Activated naive CD4-positive, alpha-beta T cell treated with anti-CD3 and anti-CD28 coated beads, Interleukin-2, amount 50 U/mL, for 16 hours (primary cell): ENCODE measurements at places on chromosomes 4 and X.

DNA sequence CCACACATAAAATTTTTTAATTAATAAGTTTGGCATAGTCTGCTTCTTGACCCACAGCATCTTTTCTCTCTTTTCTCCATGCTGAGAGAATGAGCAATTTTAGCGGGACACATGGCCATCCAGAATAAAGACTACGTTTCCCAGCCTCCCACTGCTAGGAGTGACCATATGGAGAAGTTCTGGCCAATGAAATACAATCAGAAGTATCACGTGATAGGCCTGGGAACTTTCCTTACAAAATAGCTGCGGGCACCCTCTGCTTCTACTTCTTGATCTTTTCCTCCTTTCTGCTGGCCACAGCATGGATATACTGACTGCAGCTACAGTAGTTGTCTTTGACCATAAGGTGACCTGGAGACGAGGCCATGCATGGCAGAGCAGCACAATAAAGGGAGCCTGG, 348.0 kb downstream of the BCOR start:
- no peak for DNase-seq

DNA sequence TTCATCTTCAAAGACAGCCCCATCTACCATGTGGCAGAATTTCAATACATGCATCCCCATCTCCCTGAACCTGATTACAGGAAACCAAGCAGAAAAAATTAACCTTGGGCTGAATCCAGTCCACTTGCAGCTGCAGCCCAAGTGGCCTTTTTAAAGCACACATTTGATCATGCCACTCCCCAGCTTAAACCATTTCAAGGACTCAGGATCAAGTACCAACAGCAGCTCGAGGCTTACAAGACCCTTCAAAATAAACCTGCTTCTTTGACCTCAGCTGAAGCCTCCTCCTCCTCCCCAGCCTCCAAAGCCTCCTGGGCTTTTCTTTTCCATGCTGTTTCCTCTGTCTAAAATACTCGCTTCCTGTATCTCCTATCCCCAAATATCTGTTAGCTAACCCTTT, 50.7 kb upstream of the KIT start:
- DNase-seq, result no peak

GRCh38 chr4:64617800-64618199, 208.6 kb upstream of the TECRL start:
- no peak for DNase-seq

DNA sequence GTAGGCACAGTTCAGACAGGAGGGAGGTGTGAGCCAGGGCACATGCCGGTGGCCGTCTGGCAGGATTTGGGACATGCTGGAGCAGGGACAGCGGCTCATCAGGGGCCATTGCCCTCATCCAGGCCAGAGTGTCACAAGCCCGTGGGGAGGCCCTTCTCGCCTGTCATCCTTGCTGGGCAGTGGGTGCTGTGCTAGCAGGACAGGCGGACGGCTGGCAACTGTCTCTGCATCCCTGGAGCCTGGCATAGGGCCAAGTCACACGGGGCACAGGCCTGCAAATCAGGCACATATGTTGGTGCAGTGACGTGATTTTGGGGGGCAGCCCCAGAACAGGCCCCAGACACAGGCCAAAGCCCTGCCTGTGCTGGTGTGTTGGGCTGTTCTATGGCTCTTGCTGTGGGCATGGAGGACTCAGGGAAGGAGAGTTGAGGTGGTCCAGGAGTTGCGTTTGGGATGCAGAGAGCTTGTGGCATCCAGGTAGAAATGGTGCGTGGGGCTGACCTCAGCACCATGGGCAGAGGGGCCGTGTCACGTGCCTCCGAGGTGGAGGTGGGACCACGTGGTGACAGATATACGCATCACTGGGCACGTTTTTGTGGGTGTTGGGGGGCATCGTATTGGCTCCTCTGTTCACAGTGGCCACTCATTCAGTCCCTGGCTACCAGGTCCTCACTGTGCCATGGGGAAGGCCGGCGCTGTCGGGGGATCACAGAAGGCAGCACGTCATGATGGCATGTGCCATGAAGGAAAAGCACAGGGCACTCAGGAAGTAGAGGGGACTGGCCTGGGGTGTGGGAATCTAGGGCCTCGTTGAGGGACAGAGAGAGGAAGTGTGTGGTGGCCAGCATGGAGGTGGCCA, 14.6 kb upstream of the MSANTD1 start:
- no peak for DNase-seq

- no peak for DNase-seq
Measured at GRCh38 chr4:4386296-4386735, 586 bp upstream of the NSG1 start.

- peak; percentile 20 for DNase-seq
Measured at GRCh38 chr4:80073473-80074008, 512 bp upstream of the ANTXR2 start.

DNA sequence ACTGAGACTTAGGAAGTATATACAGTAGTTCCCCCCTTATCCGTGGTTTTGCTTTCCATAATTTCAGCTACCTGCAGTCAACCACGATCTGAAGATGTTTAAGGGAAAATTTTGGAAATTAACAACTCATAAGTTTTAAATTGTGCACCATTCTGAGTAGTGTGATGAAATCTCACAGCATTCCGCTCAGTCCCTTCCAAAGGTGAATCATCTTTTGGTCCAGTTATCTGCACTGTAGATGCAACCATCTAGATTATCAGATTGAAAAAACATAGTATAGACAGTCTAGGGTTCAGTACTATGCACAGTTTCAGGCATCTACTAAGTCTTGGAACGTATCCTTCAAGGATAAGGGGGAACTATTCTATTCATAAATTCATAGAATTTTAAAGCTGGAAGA, 109.0 kb downstream of the ANXA3 start:
- no peak for DNase-seq

- no peak for DNase-seq
Measured at GRCh38 chrX:54043056-54043455, 1.2 kb downstream of the PHF8 start.

- DNase-seq, result no peak
Measured at GRCh38 chrX:78315745-78316144, 11.7 kb downstream of the CYSLTR1 start.

- no peak for DNase-seq
Measured at GRCh38 chr4:103498161-103499070, 221.4 kb downstream of the TACR3 start.

- no peak for DNase-seq
Measured at GRCh38 chr4:184843984-184844554, 18.3 kb upstream of the ACSL1 start.

- DNase-seq, result no peak
Measured at GRCh38 chrX:17552044-17552650, 177.1 kb downstream of the NHS start.

- no peak for DNase-seq
Measured at GRCh38 chrX:22139822-22140221, 107.7 kb downstream of the PHEX start.

GRCh38 chr4:17613761-17614415, 553 bp upstream of the MED28 start:
- peak; percentile 16 for DNase-seq

- DNase-seq, result no peak
Measured at GRCh38 chr4:143352720-143353119, 16.0 kb downstream of the GAB1 start.

- DNase-seq, result no peak
Measured at GRCh38 chr4:72909461-72909860, 160.1 kb downstream of the COX18 start.

- no peak for DNase-seq
Measured at GRCh38 chr4:2789351-2789750, 3.5 kb upstream of the SH3BP2 start.

DNA sequence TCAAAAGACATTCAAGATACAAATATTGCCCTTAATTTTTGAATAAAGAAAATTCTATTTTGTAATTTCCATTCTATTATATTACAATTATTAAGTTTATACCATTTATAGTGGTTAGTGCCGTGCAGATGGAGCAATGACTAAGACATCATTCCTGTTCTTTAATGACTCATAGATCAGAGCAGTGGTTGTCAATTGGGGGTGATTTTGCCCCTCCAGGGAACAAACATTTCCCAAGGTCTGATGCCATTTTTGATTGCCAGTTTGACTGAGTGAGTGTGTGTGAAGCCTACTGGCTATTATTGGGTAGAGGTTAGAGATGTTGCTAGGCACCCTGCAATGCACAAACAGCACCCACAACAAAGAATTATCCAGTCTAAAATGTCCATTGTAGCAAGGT, 97.9 kb upstream of the DDIT4L start:
- DNase-seq, result no peak

DNA sequence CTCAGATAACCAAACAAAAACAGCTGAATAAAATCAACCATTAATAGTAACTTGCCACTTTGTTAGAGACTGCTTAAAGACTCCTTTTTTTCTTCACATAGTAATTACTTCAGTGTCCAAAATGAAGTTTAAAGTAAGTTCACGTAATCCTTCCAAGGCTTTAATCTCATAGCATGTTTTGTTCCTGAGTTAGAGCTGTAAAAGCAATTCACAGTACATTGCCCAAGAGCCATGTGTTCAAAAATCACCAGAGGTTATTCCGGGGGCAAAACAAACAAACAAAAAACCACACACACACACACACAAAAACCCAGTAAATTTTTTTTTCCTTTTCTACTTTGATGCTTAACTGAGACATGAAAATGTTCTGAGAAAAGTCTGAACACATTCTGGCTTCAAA, 6.1 kb downstream of the GPR82 start:
- DNase-seq, result no peak

DNA sequence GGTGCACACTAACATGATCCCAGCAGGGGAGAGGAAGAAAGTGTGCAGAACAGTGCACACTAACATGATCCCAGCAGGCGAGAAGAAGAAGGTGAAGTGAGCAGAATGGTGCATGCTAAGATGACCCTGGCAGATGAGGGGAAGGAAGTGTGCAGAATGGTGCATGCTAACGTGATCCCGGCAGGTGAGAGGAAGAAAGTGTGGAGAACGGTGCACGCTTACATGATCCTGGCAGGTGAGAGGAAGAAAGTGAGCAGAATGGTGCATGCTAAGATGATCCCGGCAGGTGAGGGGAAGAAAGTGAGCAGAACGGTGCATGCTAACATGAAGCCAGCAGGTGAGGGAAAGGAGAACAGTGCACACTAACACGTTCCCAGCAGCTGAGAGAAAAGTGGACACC, 83.7 kb downstream of the ACOX3 start:
- no peak for DNase-seq

DNA sequence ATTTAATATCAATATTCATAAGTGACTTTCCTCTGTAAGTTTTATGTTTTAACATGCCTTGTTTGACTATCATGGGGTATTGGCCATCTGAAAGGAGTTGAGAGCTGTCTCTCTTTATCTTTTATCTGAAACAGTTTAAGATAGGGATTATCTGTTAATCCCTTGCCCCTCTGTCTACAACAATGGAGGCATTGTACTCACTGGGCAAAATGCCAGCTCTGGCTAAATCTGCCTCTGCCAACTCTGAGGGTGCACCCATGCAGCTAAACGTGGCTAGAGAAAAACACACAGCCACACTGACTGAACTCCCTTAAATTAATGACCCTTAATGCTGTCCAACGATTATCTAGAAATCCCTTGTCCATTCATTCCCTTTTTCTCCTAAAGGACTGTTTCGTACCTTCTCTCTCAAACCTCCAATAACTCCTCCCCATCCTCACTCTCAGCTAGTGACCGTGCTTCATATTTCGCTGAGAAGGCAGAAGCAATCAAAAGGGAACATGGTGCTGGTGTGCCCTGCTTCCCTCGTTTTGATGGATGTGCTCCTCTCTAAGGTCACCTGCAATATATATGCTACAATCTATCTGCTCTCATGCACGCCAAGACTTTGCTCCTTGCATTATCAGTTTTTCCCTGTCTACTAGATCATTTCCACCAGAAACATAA, 10.3 kb downstream of the PHKA2 start:
- DNase-seq, result no peak

DNA sequence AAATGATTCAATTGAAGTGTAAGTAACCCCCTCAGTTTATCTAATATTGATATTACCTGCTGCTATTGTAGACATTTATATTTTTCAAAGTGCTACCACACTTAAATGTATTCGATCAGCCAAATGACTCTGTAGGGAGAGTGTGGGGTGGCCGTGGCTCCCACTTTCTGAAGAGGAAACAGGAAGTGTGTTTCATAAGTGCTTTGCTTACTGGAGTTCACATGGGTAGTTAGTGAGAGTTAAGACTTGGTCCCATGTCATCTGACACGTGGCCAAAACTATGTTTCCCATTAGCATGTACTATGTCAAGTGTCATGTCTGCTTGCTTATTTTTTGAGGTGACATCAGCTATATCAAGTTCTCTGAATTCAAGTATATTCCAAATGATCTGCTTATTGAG, 308.1 kb upstream of the GATB start:
- DNase-seq, result no peak

- no peak for DNase-seq
Measured at GRCh38 chr4:110949542-110949941, 326.7 kb upstream of the PITX2 start.

DNA sequence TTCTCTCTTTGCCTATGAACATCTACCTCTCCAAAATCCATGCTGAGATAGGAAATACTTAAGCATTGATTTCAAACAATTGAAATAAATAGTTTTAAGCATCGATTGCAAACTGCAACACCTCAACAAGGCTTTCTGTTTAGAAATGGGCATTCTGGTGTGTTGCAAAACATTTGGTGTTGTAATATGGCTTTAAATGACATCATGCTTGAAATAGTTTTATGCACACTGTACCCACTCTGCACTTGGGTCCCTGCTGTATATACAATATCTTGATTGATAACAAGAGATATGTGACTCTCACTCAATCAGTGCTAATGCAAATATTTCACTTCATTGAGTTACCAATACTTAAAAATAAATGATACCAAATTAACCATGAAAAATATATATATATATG, 964.9 kb upstream of the GRIA3 start:
- DNase-seq, result no peak

GRCh38 chrX:45845142-45845541, 644.5 kb upstream of the DIPK2B start:
- DNase-seq, result no peak

- DNase-seq, result no peak
Measured at GRCh38 chr4:82599336-82599735, 37.5 kb upstream of the TMEM150C start.

GRCh38 chrX:139844163-139844562, 88.7 kb downstream of the ATP11C start:
- DNase-seq, result no peak

- DNase-seq, result no peak
Measured at GRCh38 chr4:64432674-64433073, 23.4 kb upstream of the TECRL start.

DNA sequence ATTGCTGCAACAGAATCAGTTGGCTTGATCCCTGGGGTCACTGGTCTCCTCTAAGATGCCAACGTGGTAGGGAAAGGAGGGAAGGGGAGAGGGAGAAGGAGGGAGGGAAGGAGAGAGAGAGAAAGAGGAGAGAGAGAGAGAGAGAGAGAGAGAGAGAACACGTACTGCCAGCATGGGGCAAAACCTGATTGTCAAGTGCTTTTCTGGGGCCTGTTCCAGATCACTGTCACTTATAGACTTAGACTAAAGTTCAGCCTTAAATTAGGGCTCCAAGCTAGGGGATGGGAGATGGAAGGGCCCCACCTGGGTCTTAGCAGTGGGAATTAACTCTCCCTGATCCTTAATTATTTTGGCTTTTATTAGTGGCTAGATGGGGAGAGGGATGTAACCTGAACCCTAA, 12.9 kb downstream of the SHROOM4 start:
- DNase-seq, result no peak
